ENCODE measurements at places on chromosomes 5 and 9.

- no peak for DNase-seq
These were observed 60.2 kb upstream of the SLC2A8 start for GRCh38 chr9:127336506-127337352.

GRCh38 chr9:127507751-127508648 is 56.7 kb downstream of the LRSAM1 start:
- no peak for DNase-seq

- DNase-seq, result no peak
These were observed 107.6 kb downstream of the PDE8B start for GRCh38 chr5:77318060-77318459.

- DNase-seq, result no peak
These were observed 3.4 kb downstream of the CSF2 start for GRCh38 chr5:132076983-132077382.

DNA sequence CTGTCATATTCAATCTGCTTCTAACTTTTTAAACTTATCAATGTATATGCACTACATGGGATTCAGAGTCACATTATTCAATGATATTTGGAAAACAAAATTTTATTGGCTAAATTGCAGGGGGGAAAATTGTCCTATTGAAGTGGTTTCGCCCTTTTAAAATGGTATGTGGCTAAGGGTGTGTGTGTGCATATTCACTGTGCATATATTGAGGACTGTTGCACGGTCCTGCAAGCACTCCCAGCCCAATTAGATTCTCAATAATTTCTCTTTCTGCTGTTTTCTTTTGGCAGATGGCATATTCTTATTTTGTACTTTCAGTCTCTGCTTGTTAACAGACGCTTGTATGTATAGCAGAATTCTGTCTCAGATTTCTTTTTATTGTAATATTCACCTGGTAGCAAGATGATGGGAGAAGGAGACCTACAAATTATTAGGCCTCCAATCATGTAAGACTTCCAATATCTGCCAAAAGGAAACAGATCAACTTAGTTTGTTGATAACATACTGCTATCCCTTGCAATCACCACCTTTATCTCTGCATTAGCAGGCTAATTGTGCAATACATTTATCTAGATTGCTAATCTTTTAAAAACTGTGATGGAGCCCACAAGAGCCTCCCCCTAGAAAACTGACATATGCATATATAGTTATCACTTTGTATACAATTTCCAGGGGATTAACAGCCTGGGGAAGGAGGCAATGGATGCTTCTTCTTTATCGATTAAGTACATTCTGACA is 411.5 kb downstream of the PLK2 start:
- no peak for DNase-seq

GRCh38 chr9:106771608-106772007 is 91.4 kb upstream of the ZNF462 start:
- no peak for DNase-seq

DNA sequence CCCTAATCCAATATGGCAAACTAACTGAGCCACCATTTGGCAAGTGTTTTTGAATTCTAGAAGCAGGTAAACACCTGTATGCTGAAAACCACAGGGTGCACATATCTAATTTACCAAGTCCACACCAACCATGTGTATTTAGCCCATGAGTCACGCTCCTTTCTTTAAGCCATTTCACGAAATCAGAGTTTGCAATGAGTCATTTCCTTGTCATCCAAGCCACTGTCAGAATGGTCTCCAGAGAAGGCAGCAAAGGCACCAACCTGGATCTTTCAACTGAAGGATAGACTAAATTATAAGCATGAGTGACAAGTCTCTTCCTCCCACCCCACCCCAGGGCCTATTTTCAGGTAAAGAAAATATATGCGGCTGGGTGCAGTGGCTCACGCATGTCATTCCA is 110.0 kb downstream of the PAX5 start:
- peak; percentile 14 for DNase-seq

- DNase-seq, result no peak
These were observed 22.2 kb downstream of the SLC46A2 start for GRCh38 chr9:112868461-112868860.

DNA sequence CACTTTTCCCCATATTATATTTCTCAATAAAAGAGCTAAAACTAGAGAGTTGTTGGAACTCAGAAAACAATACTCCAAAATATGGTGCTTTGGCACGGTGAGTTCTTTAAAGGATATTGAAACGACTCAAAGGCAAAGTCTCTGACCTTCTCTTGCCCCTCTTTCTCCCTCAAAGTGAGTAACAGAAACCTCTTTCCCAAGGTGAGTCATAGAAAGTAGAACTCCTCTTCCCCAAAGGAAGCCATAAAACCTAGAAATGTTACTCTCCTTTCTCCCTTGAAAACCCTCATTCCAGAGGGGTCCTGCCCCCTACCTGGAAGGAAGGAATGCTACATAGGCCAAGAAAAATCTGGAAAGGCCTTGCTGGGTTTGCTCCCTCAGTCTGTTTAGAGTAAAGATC is 47.5 kb downstream of the RAPGEF6 start:
- no peak for DNase-seq

All from stimulated activated CD4-positive, alpha-beta T cell treated with anti-CD3 and anti-CD28 coated beads, Interleukin-15, amount 100 ng/mL, for 48 hours (primary cell).